Stimulated activated CD8-positive, alpha-beta memory T cell treated with anti-CD3 and anti-CD28 coated beads, Interleukin-4, amount 100 ng/mL, for 1 hour (primary cell): ENCODE measurements at places on chromosomes 2 and 18.

DNA sequence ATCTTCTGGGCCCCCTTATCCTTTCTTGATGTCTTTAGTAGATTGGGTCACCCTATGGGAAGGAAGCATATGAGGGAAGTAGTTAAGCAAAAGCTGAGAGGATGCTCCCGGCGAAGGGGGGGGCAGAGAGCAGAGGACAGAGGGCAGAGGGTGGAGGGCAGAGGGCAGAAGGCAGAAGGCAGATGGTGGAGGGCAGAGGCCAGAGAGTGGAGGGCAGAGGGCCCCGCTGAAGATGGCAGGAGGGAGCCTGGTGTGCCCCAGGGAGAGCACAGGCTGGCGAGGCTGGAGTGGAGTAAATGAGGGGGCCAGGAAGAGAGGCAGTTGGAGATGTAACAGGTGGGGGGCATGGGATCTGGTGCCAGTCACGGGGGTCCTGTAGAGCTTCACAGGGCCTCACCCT lies 7.0 kb downstream of the MLPH start:
- DNase-seq = no peak

- DNase-seq = no peak
Measured at GRCh38 chr18:36297417-36298125, at the start of gene FHOD3. FHOD3 (plus strand) TSS chr18:36297713; CDS start chr18:36297836, 123 bp downstream.

DNA sequence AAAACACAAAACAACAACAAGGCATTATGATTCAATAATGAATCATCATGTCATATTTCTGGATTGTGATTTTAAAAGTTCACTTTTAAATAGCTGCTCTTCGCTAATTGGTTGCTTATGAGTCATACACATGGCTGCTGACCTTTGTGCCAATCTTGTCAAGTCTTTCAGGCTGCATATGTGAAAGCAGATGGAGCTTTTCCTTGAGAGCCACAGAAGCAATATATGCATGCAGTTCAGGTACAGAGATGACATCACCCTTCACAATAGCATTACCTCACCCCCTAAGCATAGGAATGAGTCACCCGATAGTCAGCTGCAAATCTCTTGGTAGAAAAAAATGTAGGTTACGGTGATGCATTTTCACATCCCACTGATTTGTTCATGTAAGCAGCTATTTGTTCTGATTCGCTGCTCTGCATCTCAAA lies 27.2 kb downstream of the EIF2AK3 start:
- DNase-seq = no peak

- DNase-seq = no peak
Measured at GRCh38 chr2:82837588-82838304, 1621.3 kb downstream of the SUCLG1 start.

- DNase-seq = no peak
Measured at GRCh38 chr2:88844960-88845359, 153.5 kb downstream of the RPIA start.

- no peak for DNase-seq
Measured at GRCh38 chr2:46431481-46432235, 47.7 kb upstream of the TMEM247 start.

GRCh38 chr2:9737053-9737875 lies 106.0 kb upstream of the TAF1B start:
- no peak for DNase-seq

- DNase-seq = no peak
Measured at GRCh38 chr2:98468621-98469236, 24.1 kb downstream of the INPP4A start.

DNA sequence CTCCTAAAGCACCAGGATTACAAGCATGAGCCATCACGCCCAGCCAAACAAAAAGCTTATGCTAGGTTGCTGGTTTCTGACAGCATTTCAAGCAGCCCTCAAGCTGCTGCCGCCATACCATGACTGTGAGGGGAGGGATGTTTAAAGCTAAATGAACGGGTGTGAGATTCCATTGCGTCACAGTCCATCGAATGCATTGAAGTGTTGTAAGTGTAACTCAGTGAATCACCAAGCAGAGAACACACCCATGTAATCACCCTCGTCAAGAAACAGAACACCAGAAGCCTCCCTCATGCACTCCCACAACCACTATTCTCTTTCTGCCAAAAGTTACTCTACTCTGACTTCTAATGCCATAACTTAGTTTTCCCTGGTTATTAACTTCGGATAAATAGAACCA lies 32.8 kb upstream of the MC5R start:
- DNase-seq = no peak

- no peak for DNase-seq
Measured at GRCh38 chr2:32812316-32812715, 134.4 kb upstream of the LTBP1 start.

GRCh38 chr2:215271446-215271845 lies 40.4 kb upstream of the ATIC start:
- no peak for DNase-seq

DNA sequence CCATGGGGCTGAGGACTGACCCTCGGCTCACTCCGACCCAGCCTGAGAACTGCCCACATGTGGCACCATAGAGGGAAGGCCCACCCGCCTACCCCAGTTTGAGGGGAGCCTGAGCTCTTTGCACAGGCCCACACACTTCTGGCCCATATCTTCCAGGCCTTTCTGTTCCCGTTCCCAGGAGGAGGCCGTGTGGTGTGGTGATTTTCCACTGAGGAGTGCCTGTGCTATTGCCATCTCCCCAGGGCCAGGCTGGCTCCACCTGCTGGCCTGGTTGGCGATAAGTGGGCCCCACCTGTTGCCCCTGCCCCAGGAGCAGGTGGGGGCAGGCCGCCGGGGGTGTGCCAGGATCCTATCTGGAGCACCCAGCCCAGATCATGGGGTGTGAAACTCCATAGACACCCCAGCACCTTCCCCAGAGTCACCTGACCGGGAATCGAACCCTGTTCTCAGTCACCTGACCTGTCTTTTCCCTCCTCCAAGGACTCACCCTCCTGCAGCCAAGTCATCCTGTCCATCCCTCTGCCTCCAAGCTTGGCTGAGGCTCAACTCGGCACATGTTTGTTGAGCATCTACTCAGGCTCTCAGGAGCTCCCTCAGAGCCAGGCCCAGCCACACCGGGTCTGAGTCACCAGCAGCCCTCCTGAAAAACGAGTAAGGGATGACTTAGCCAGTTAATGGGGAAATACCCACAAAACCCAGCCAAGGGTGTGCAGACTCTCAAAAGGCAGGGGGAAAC lies 120.1 kb downstream of the CYP26B1 start:
- DNase-seq = no peak

GRCh38 chr2:199757233-199757870 lies 93.6 kb downstream of the FTCDNL1 start:
- no peak for DNase-seq

GRCh38 chr2:54471221-54471711 lies 15.1 kb downstream of the SPTBN1 start:
- no peak for DNase-seq

- DNase-seq = no peak
Measured at GRCh38 chr18:36415625-36416024, 118.1 kb downstream of the FHOD3 start.

GRCh38 chr2:172261292-172261691 lies 158.6 kb upstream of the DLX2 start:
- DNase-seq = no peak

- DNase-seq = no peak
Measured at GRCh38 chr18:31661965-31662364, 22.4 kb downstream of the B4GALT6 start.

DNA sequence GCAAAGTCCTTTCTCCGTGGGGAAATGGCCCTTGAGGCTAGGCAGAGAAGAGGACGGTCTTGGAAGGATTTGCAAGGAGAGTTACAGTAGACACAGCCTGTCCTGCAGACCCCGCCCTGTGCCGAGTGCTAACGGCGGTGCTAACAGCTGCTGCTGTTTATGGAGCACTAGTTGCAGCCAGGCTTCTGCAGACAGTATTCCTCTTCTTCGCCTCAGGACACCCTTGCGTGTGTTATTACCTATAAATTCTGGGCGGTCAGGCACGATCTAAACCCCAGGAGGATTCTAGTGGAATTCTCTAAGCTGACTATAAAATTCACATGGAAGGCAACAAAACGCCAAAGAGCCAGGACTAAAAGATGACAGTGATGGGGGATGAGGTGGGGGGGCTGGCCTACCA lies 139.8 kb downstream of the GLI2 start:
- DNase-seq = no peak

DNA sequence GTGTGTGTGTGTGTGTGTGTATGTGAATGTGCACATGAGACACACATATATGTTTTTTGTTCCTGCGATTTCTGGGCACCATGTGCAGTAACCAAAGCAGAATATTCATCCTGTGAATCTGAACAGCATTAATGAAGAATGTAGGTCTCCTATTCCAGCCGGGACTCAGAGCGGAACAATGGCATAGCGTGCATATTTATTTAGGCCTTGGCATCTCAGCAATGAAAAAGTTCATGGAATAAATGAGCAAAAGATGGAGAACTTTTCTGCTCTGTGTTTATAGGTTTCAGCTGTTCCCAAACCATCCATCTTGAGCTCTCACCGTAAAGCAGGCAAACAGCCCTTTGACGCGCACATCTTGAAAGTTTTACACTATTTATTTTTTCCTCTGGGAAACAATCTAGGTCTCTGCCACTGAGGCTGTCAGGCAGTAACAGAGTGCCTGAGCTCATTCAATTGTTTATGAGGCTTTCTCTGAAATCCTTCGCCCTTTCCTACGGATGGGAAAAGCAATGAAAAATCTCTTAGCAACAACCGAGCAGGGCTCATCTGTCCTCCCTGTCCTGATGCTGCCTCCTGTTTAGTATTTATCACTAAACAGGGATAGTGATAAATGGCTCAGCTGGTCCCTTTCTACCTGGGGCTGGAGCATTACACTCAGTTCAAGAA lies 146.2 kb upstream of the MSH6 start:
- no peak for DNase-seq

GRCh38 chr2:237341872-237342271 lies 72.1 kb downstream of the COL6A3 start:
- DNase-seq = no peak

- DNase-seq = no peak
Measured at GRCh38 chr2:99140860-99141109, 722 bp upstream of the C2orf15 start.

GRCh38 chr2:729376-729861 lies 52.2 kb upstream of the TMEM18 start:
- DNase-seq = no peak

DNA sequence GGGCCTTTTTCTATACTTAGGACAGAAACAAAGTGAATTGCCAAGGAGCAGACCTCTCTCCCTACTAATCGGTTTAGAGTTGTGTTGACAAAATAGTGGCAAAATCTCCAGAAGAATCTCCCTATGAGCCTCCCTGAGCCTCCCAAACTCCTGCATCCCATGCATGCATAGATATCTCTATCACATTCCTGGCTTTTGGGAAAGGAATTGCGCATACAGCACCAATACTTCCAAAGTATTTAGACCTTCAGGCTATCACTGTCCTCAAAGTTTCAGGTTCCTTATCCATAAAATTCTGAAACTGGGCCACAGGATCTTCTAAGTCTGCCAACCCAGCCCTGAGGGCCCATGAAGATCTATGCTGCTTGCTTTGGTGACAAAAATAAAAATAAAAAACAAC lies 152.1 kb downstream of the SLC8A1 start:
- no peak for DNase-seq

- no peak for DNase-seq
Measured at GRCh38 chr2:217489145-217489960, 513.4 kb downstream of the TNS1 start.

GRCh38 chr18:5771343-5771742 lies 124.0 kb downstream of the TMEM200C start:
- no peak for DNase-seq

- DNase-seq = no peak
Measured at GRCh38 chr2:63257473-63257872, 206.8 kb downstream of the OTX1 start.

DNA sequence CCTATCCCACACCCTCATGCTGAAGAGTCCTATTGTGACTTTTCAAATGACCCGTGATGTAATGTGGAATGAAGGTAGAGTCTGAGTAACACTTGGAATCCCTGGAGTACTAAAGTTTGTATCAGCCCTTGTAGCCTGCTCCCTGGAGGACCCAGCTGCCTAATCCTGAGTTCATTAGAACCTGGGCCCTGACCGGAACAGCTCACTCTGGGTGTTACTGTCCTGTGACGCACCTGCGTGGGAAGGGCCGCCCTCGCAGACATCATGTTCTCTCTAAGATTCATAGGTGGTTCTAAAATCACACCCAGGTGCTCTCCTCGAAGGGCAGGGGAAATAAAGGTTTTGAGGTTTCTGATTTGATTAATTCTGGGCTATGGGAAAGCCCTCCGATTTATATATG lies 62.3 kb downstream of the NCK2 start:
- no peak for DNase-seq

DNA sequence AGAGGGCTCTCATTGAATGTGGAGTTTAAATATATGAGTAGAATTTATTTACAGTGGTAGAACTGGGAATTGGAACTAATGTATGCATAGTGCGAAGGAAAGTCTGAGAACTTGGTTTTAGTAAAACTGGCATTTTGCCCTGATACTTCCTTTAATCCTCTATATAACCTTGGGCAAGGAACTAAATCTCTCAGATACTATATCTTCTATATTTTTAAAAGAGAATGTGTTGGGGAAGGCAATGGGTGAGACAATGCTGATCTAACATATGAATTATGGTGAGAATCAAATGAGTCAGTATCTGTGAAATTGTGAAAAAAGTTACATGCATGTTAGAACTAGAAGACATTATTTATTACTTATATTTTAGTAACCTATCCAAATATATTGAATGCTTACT lies 2109.4 kb upstream of the PIK3C3 start:
- no peak for DNase-seq

- no peak for DNase-seq
Measured at GRCh38 chr2:46988733-46989481, 73.3 kb upstream of the MCFD2 start.

- DNase-seq = no peak
Measured at GRCh38 chr18:53819671-53820070, 404.8 kb downstream of the MBD2 start.

DNA sequence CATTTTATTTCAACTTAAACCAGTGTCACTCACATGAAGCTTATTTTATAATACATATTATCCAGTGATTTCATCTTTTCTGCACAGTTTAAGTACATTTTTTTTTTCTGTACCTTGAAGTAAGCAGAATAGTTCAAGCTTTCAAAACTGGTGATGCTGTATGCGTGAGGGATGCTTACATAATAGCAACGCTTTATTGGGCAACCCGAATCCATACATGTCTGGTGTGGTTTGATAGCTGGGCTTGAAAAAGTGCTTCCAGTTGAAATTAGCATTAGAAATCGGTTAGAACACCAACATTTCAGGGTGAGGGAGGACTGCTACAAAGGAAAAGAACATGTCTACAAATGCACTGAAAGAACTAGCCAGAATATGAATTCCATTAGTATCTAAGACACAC lies 117.4 kb downstream of the MBP start:
- DNase-seq = no peak

GRCh38 chr2:9167718-9168657 lies 38.6 kb upstream of the ASAP2 start:
- no peak for DNase-seq

- DNase-seq = no peak
Measured at GRCh38 chr2:41972819-41973218, 75.0 kb upstream of the PKDCC start.

DNA sequence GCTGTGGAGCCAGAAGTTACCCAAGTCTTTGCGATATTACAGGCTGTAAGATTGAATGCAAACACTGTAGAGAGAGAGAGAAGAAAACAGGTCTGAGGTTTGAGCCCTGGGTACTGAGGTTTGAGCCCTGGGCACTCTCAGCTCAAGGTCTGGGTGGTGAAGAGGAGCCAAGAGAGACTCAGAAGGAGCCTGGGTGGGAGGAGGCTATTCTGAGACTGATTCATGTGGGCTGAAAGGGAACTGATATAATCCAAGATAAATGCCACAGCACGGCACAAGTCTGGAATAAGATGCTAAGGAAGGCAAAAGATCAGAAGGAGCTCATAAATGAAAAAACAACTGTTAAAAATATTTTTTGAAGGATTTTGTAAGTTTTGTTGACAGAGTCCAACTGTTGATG lies 407.6 kb upstream of the HS6ST1 start:
- no peak for DNase-seq
